Naive thymus-derived CD4-positive, alpha-beta T cell (primary cell): ENCODE measurements at places on chromosomes 11 and 22. TPM values are rescaled to one million over a fixed set of nuclear protein-coding genes. Genes with fewer than 3 reads are reported as not detected.
A peak's percentile ranks its signal among the peaks of the same experiment; 100 is the strongest.

KIF18A gene
- total RNA-seq, result 0.59 TPM

KIRREL3 gene
- not detected for total RNA-seq

TEX12 gene
- total RNA-seq, result 0.86 TPM

- H3K36me3 ChIP-seq, result no peaks in the 10 kb centered on the region
- no peak for DNase-seq
- no peak overlapping the region for H3K27ac ChIP-seq
- H3K27me3 ChIP-seq, result no peaks in the 10 kb centered on the region
- H3K4me1 ChIP-seq, result peaks cover 13% of the 10 kb centered on the region
These were observed 3.9 kb downstream of the IFITM10 start for GRCh38 chr11:1746511-1746931.

DNA sequence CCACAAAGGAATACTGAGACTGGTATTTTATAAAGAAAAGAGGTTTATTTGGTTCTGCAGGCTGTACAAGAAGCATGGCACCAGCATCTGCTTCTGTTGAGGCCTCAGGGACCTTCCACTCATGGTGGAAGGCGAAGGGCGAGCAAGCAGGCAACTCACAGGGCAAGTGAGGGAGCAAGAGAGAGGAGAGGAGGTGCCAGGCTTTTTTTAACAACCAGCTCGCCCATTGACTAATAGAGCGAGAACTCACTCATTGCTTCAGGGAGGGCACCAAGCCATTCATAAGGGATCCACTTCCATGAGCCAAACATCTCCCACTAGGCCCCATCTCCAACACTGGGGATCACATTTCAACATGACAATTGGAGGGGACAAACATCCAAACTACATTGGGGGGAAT, 1.2 kb downstream of the PTS start:
- H3K27ac ChIP-seq, result no peak overlapping the region
- H3K36me3 ChIP-seq, result peaks cover 11% of the 10 kb centered on the region
- peaks cover 9% of the 10 kb centered on the region for H3K4me1 ChIP-seq
- peak overlapping the region; percentile 100 for H3K4me3 ChIP-seq
- H3K27me3 ChIP-seq, result no peaks in the 10 kb centered on the region
- no peak for DNase-seq

GRCh38 chr11:59776210-59777066, 21.3 kb downstream of the STX3 start:
- no peak overlapping the region for H3K4me3 ChIP-seq
- H3K4me1 ChIP-seq, result no peaks in the 10 kb centered on the region
- no peaks in the 10 kb centered on the region for H3K36me3 ChIP-seq
- DNase-seq, result no peak
- H3K27me3 ChIP-seq, result no peaks in the 10 kb centered on the region

GRCh38 chr22:19478045-19478900, 720 bp downstream of the UFD1 start:
- H3K27ac ChIP-seq, result peak overlapping the region; percentile 96
- peaks cover 19% of the 10 kb centered on the region for H3K4me1 ChIP-seq
- peaks cover 4% of the 10 kb centered on the region for H3K36me3 ChIP-seq
- peak overlapping the region; percentile 85 for H3K4me3 ChIP-seq
- peak; percentile 43 for DNase-seq
- H3K27me3 ChIP-seq, result no peaks in the 10 kb centered on the region

UCP2 gene
- total RNA-seq, result 949 TPM

OR10G6 gene
- not detected in 2 replicates for total RNA-seq
